ENCODE measurements at places on chromosomes 7 and 10. TPM values are rescaled to one million over a fixed set of nuclear protein-coding genes. Genes with fewer than 3 reads are reported as not detected.

Gene PRKAR2B
- 2.1 TPM for total RNA-seq

Gene IDI2
- not detected for total RNA-seq

Gene NPC1L1
- total RNA-seq, result 0.10 TPM

- DNase-seq, result no peak
Measured at GRCh38 chr10:61343796-61344195, 109.4 kb downstream of the TMEM26 start.

GRCh38 chr7:152674860-152675758 lies 832 bp downstream of the XRCC2 start:
- DNase-seq, result no peak

DNA sequence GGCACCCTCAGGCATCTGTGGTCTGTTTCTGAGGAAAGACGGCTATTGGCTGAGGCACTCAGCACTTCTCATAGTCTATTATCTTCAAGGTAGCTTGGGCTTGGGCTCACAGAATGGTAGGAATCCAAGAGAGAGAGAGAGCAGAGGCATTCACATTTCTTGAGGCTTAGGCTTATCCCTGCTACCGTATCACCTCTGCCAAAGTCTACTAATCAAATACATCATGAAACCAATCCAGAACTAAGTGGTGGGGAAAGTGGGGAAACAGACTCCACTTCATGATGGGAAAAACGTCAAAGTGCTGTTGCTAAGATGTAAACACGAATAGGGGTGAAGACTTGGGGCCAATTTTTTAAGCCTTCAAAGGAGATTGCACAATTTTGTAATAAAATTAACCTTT lies 271.1 kb upstream of the SEMA3D start:
- DNase-seq, result no peak

Gene IL6
- 2.3 TPM for total RNA-seq

Gene PRLHR
- total RNA-seq, result not detected

Data from natural killer cell (primary cell).